ENCODE measurements at places on chromosomes 6 and 20.

GRCh38 chr6:128364766-128365519 is 155.5 kb downstream of the PTPRK start:
- DNase-seq, result no peak

DNA sequence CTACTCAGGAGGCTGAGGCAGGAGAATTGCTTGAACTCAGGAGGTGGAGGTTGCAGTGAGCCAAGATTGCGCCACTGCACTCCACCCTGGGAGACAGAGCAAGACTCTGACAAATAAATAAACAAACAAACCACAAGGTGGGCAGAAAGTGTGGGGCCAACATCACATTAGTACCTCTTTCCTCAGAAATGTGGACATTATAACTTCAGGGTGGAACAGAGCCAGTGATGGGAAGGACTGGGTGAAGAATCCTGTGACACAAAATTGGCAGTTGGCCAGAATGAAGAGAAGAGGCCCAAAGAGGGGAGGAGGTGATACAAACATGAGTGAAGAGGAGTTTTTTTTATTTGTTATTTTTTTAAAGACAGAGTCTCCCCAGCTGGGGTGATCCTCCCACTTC is 50.6 kb downstream of the NUP153 start:
- DNase-seq, result no peak

DNA sequence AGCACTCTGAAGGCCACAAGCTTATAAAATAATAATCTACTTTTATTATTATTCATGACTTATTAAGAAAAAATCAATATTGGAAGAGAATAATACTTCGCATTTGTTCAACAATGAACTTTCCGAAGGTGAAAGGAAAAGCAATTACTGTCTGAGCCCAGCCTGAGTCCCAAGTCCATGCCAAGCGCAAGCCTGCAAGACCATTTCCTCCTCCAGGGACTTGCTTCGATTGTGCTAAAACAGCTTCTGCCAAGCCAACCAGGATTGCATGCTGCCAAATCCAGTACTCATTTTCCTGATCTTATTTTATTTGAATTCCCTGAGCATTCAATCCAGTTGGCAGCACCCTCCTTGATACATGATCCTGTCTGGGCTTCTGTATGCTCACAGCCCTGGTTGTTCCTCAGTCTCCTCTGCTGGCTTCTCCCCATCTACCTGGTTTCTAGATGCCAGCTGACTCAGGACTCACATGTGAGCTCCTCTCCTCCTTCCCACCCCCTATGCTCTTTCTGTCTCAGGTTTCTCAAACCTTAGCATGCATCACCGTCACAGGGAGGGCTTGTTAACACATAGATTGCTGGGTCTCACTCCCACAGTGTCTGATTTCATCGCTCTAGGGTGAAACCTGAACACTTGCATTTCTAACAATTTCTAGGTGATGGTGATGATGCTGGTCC is 55.9 kb upstream of the PSMF1 start:
- no peak for DNase-seq

DNA sequence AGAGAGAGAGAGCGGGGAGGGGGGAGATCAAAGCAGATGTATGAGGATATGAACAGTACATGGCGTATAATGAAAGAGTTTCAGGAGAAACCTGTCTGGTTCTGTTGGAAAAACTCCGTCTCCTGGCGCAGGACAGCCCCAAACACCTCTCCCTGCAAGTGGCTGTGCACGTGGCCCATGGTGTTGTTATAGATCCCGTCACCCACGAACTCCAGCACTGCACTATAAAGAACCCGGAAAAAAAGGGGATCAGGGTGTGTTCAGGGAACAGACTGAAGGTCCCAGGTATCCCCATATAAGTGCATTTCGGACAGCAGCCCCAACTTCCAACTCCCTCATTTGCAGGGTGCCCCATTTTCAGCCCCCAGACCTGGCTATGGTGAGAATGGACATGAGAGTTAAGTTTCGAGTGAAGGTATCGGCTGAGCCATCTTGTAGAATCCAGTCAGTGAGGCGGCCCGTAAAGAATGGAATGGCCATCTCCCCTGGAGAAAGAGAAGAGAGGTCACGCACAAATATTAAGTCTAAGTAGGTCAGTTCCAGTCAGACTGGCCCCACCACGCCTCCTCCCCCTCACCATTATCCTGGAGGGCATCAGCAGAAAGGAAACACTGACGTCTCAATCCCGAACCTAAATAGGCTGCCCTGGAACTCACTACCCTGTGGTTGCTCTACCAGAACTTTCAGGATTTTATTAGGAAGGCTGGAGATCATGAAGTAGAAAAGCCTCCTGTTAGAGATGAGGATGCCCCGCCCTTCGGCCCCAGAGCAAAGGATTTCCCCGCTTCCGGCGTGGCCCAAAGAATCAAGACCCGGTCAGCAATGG is 1.3 kb downstream of the TAP1 start:
- peak; percentile 29 for DNase-seq

GRCh38 chr6:15569035-15569995 is 93.5 kb downstream of the DTNBP1 start:
- DNase-seq, result peak; percentile 40

DNA sequence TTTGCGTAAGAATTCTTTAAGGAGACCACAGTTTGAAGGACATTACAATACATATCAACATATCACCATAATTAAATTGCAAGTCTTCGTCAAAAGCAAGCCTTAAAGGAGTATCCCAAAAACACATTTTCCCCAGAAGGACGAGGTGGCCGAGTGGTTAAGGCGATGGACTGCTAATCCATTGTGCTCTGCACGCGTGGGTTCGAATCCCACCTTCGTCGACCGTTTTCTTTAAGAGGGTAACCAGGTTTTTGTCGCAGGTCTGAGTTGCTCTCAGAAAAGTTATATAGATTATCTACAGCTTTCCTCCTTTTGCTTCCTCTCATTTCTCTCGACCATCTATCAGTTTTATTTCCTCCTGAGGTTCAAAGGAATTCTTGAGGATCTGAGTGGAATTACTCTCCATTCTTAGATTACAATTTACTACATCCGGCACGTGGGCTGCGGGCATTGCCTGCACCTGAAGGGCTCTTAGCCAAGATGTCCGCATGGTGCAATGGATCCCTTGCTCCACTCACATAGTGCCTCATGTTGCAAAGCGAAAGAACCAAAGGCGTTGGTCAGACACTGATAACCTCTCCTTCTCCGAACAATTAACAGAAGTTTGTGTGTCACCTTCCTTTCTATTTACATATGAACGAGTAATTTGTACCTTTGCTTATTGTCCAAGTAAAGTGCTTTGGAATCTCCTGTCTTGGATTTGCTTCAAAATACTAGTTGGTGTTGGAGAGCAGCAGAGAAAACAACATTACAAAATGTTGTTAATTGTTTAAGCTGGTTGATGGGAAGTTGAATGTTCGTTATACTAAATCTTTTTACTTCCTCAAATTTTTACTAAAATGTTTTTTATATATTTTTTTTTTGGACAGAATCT is 14.0 kb downstream of the POM121L2 start:
- DNase-seq, result peak; percentile 44

GRCh38 chr20:49595811-49596561 is 28.0 kb upstream of the PTGIS start:
- DNase-seq, result no peak

DNA sequence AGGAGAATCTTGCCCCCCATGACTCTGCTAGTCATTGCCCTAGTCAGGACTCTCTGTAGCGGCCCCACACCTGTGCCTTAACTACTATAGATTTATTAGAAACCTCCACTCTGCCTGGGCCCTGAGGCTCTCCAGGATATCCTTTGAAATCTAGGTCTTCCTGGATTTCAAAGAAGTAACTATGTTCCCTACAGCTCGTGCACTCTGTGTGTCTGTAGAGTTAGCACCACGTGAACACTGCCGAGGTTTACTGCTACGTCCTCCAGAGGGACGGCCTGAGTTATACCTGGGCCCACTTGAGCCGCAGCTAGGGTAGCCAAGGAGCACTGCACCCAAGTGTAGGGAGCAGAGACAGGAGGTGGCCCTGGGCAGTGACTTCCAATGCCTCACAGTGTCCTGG is 19.8 kb downstream of the GLP1R start:
- no peak for DNase-seq

GRCh38 chr6:135520781-135521180 is 23.2 kb upstream of the AHI1 start:
- DNase-seq, result peak; percentile 83

DNA sequence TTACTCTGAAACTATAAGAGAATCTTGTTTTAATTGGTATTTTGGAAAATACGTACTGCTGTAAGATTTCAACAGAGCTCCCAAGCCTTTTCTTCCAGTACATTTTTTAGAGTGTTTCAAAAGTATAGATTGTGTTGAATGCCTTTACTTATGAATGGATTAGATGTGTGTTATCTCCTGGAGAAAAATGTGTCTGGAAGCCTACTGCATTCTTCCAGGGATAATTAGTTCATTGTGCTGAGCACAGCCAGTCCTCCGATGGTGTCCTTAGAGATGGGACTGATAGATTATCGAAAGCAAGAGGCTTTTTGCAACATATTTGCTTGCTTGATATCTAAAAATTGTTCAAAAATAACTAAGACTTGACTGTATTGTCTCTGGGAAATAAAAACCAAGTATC is 114.2 kb downstream of the PLEKHG1 start:
- DNase-seq, result no peak

DNA sequence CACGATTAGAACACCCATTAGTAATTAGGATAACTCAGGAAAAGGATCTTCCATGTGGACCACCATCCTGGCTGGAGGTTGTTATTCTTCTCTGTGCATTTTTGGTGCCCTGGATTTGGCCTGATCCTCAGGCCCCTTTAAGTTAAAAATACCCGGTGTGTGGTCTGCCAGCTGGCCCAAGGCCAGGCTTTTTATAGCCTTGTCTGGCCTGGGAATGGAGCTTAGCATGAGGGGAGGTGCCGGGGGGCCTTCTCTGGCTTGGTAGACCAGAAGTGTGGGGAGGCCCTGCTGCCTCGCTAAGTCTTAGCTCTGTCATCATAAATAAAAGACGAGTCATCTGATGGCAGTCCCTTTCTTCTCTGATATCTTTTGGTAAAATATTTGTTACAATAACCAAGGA is 71.4 kb downstream of the ARID1B start:
- DNase-seq, result peak; percentile 64

DNA sequence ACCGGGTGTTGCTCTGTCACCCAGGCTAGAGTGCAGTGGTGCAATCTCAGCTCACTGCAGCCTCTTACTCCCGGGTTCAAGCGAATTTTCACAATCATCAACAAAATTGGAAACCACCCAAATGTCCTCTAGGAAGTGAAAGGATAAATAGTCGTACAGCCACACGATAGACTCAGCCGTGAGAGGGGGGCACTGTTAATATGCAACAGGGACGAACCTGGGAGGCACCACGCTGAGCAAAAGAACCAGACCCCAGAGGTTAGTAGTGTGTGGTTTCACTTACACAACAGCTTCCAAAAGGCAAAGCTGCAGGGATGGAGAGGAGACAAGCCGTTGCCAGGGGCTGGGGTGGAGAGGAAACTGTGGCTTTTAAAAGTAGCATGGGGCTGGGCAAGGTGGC is 30.1 kb upstream of the NTSR1 start:
- DNase-seq, result no peak

- DNase-seq, result no peak
Measured at GRCh38 chr6:169668203-169668847, 33.5 kb downstream of the WDR27 start.

DNA sequence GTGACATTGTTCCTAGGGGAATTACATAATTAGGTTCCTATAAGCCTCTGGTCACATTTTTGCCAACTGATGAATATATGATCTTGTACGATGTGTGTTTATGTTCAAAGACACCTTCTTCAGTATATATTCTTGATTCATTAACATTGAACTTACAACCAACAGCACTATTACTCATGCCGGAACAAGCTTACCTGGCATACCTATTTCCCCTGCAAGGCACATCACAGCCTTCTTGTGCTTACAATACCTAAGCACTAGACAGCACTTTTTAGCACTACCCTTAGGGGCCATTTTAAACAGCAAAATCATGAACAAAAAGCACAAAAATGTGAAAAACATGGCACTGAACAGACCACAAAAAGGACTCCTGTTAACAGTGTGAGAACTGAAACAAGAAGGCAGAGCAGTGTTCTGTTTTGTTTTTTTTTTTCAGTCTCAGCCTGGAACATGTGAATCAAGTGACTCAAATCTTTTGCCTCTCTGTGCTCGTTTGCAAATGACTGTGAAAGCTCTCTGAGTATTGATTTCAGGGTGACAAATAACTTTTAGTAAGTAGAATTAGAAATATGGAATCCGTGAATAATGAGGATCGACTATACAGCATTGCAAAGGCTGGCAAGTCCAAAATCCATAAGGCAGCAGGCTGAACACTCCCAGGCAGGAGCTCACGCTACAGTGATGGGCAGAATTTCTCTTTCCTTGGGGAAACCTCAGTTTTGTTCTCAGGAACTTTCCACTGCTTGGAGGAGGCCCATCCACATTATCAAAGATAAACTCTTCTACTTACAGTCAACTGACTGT is 102.3 kb upstream of the TSHZ2 start:
- DNase-seq, result no peak

GRCh38 chr20:39886650-39887190 is 802.3 kb downstream of the MAFB start:
- no peak for DNase-seq

GRCh38 chr6:20340068-20340848 is 61.4 kb upstream of the E2F3 start:
- DNase-seq, result peak; percentile 10

DNA sequence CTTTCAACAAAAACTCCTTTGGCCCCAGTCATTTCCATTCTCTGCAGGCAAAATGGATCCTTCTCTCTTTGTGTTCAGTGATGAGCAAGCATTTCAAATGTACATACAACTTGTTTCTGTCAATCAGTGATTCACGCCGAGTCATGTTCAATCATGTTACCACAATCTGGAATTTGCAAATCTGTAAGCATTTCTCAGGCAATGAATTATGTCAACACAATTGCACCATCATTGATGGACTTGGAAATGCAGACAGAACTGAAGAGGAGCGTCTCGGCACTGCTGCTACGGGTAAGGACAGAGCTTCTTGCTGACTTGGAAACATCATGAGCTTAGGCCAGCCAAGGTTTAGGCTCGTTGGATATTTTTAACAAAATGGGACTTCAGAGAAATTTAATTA is 132.8 kb upstream of the AGPAT4 start:
- peak; percentile 58 for DNase-seq

- peak; percentile 66 for DNase-seq
Measured at GRCh38 chr20:57346477-57346876, 4.6 kb upstream of the RAE1 start.

- DNase-seq, result no peak
Measured at GRCh38 chr6:89471287-89471867, 38.4 kb downstream of the ANKRD6 start.

DNA sequence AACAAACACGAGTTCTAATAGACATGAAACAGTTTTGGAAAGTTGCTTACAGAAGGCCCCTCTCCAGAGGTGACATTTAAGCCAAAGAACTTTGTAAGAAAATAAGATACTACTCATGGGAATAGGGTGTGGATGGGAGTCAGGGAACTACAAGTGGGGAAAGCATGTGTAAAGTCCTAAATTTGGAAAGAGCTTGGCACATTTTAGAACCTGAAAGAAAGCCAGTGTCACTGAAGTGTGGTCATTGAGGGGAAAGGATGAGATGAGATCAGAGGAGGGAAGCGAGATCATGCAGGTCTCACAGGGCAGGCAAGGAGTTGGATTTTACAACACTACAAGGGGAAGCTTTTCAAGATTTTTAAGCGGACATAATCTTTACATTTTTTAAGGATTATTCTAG is 38.0 kb downstream of the VGLL2 start:
- DNase-seq, result no peak

All from fibroblast of villous mesenchyme (primary cell).